ENCODE measurements at places on chromosomes 5 and 9.

DNA sequence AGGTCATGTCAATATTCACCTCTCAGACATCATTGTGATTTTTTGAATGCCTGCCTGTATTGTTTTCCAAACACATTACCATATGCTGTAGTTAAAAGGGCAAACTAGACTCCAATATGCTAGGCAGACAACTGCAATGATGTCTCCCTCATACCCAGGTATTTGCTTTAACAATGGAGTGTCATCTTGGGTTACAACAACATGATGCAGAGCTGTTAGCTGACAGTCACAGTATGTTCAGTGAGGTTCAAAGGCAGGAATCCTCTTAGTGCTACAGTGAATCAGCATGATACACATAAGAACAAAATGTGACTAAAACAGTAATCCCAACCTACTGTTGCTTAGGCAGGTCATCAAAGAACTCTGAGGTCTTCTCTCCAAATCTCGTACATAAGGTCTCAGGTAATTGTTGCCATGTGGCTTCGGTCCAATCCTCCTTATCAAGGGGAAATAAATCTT lies 24.0 kb downstream of the OR1J1 start:
- no peak for DNase-seq

DNA sequence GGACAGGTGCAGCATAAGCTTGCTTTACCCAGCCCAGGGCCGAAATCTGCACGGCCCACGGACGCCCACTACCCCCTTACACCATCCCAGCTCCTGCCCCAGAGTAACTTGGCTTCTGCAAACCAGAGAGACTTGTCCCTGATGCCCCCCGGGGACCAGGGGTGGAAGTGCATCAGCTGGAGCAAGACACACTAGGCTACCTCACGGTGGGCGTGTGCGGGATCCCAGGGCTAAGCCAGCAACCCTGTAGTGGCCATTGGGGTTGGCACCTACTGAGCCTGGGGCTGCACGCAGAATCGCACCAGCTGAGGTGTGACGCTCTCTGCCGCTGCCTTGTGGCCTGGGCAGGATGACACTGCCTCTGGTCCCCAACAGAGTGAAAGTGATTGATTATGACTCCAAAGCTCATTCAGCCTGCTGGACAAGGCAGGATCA lies 6.1 kb upstream of the ZNF79 start:
- DNase-seq: no peak

DNA sequence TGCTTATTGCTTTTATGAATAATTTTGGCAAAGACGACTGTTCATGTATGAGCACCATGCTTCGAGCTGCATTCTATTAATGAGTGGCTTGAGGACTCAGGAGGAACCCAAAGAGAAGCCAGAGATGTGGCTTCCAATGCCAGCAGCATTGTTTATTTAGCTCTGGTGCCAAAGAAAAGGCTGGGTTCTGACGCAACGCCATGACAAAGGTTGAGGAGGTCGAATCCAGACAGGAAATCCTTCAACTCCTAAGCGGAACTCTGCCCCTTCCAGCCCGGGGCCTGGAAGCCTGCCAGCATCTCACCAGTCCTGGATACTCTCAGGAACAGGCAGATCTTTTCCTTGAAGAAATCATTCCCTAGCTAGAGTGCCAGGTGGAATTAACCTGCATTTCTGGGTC lies 104.4 kb downstream of the ARHGAP26 start:
- DNase-seq: no peak

- DNase-seq: no peak
These were observed 250.8 kb downstream of the SLIT3 start for GRCh38 chr5:169050146-169050571.

- DNase-seq: no peak
These were observed 44.8 kb downstream of the ANGPTL2 start for GRCh38 chr9:127077644-127077946.

GRCh38 chr9:133987946-133988665 lies 4.0 kb downstream of the VAV2 start:
- DNase-seq: no peak

DNA sequence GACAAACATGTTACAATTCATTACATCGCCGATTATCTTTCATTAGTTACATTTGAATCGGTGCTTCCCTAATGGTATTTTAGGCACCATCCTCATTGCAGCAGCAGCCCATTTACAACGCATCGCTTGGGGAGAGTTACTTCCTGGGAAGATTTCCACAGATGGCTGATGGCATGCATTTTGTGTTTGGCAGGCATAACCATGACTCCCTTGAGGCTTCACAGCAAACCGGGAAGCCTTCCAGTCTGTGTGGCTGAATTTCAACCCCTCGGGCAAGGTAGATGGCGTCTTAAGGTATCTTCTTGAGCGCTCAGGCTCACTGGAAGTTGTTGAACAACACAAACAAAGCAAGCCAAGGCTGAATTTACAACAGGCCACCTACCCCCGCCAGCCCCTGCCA lies 1.6 kb upstream of the DNAH5 start:
- peak; percentile 18 for DNase-seq

DNA sequence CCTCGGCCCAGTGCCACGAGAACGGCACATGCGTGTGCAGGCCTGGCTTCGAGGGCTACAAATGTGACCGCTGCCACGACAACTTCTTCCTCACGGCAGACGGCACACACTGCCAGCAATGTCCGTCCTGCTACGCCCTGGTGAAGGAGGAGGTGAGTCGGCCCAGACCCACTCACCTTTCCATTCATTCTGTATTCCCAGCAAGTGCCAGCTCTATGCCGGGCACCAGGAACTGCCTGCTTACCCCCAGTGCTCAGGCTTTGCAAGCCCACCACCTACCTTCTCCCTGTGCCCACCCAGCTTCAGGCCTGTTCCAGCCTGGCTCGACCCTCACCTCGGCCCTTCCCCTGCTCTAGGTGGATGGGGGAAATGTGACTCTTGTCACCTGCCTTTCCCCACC lies 26.6 kb upstream of the AIF1L start:
- DNase-seq: no peak

DNA sequence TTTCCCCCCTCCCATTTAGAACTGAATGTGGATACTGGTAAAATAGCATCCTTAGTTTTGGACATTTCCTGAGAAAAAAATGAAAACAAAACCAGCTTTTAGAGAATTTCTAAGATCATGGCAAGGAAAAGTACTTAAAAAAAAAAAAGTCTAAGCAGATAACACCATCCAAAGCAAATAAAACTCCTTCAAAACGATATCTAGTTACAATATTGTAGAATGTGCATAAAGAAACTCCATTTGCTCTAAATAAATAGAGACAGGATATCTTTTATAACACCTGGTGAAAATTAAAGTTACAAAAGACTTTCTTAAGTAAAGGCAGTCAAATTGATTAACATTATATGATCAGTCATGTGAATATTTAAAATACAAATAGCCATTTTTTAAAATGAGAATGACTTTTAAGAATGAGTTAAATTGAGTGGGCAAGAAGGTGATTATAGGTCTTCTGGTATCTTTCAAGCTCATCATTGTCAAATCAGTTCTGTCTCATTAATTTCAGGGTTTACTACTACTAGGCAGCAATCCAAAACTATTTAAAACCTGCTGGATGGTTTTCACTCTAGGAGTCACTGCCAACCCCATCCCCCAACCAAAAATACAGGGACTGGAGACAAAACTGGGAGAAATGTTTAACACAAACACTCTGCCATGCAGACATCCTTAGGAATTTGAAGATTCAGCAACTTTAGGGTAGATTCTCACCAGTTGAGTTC lies 382.6 kb downstream of the ADGRV1 start:
- no peak for DNase-seq

DNA sequence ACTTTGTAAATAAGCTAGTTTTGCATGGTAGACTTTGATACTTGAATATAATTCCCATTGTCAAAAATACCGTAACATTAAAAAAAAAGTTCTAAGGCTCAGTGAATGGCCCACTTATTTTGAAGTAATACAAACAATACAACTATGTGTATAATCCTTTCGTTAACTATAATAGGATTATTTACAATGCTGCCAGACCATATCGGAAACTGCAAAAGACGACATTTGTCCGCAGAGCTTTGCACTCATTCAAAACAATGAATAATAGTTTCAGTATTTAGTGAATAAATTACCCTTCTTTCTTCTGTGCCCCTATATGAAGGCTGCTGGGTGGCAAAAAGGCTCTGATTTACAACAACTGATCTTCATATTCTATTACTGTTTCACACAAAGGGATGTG lies 121.8 kb downstream of the DROSHA start:
- DNase-seq: no peak

DNA sequence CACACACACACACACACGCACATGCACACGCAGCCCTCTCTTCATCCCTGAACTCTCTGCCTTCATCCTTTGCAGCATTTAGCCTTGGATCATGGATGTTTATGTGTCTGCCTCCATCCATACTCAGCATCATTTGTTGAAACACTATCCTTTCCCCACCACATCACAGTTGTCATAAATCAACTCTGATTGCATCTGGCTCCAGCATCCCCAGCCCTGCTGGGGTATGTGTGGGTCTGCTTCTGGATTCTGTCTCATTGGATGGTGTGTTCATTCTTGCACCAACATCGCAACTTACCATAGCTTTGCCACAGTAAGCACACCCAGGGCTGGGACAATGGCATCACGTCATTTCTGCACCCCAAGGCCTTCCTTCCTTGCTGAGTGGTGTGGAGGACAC lies 175.4 kb downstream of the RGS3 start:
- DNase-seq: no peak

- DNase-seq: no peak
These were observed 411.1 kb upstream of the NUDT12 start for GRCh38 chr5:103973669-103974068.

DNA sequence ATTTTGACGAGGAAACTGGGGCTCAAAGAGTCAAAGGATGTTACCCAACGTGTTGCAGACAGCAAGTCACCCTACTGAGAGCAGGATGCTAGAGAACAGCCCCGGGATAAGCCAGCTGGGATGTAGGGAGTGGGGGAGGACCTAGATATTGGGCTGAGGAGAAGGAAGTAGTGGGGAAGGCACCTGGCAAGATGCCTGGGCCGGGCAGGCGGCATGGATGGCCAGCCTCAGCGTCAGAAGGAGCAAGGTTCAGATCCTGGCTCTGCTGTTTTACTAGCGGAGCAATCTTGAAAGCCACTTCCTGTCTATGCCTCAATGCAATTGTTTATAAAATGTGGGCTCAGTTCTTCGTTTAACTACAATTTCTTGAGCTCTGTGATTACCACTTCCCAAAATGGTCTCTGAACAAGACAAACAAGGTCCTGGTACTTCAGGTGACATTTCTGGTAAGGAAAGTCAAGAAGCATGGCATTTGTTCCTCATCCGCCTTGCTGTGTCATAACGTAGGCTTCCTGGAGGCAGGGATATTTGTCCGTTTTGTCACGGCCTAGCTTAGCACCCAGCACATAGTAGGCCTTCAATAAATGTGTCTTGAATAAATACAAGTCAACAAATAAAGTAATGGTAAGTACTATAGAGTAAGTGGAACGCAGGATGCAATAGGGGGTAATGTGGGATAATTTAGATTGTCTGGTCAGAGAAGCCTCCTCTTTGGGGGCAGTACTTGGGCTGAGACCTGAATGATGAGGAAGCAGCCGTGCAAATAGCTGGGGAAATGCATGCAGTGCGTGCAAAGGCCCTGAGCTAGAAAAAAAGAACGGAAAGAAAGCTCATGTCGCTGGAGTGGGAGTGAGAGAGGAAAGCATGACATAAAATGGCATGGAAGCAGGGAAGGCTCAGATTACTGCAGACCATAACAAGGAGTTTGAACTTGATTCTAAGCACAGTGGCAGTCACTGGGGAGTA lies 70.5 kb downstream of the SMIM23 start:
- DNase-seq: no peak

DNA sequence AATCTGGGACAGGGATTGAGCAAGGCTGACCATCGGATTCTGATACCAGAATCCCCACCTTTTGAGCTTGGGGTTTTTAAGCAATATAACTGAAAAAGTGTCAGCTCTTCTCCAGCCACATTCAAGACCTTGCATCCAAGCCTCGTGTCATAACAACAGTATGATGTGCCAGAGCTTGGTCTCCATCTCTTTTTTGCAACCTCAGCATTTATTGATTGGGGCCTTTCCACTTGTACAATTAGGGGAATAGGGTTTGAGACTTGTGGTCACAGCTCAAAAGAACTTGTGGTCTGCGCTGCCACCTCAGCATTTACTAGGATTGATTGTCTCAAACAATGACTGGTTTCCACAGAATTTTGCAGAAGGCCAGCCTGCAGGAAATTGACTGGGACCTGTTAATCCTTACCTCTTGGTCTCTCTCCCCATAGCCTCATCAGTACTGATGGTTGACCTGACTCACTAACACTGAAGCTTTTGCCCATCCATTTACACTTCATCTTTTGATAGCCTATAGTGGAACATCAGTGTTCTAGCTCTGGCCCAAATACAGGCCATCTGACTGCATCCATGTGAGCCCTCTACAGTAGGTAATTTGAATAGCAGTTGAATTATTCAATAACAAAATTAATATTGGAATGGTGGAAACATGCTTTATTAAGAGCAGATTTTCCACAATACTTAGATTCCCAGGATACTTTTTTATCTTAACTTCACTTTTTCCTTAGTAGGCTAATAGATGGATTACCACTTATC lies 381.6 kb upstream of the PRR16 start:
- DNase-seq: no peak

DNA sequence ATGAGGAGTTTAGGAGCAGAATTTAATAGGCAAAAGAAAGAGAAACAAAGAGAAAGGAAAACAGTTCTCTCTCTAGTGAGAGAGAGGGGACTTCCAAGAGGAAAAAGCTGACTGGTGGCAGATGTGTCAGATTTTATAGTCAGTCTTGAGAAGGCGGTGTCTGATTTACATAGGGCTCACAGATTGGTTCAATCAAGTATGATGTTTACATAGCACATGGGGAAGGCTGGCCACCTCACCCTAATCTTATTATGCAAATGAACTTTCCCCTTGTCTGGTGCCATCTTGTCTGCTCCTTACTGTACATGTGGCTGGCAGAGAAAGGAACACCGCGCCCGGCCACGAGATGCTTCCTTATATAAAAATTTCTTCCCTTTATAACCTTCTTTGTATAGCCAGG lies 24.7 kb downstream of the UNC13B start:
- DNase-seq: no peak

- no peak for DNase-seq
These were observed 9.1 kb downstream of the PDE6A start for GRCh38 chr5:149935431-149935901.

DNA sequence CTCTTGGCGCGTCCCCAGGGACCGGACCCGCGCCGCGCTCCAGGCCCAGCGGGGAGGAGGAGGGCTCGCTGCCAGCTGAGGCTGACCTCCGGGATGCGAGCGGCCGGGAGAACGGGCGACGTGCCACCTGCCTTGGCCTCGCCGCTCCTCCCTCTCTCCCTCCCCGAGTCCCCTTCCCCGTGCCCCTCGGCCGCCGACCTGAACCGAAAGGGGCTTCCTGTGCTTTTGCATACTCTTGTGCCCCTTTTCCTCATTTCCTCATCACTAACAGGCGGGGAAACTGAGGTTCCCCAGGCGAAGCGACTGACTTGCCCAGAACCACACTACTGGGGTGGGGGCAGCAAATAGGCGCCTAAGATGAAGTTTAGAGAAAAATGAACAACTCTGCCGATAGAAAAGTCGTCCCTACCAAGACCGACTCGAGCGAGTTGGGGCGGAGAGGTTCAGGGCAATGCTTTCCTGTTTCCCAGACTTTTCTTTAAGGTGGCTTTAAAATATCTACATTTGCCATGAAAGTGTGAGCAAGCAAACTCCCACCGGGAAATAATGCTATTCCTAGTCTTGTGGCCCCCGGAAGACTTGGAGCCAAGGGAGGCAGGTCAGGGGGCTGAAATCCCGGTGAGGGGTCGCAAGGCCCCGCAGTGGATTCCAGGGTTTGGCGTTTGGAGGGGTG lies 580 bp upstream of the DUSP1 start:
- DNase-seq: no peak

GRCh38 chr9:72685911-72686310 lies 164.5 kb downstream of the TMC1 start:
- no peak for DNase-seq

Measured in SK-N-MC (cell line).